ENCODE measurements at places on chromosomes 4 and X. TPM values are rescaled to one million over a fixed set of nuclear protein-coding genes. Genes with fewer than 3 reads are reported as not detected.

GRCh38 chr4:176380352-176381157 lies 60.8 kb downstream of the SPCS3 start:
- H3K27me3 ChIP-seq: no peaks in the 10 kb centered on the region
- no peak overlapping the region for H3K27ac ChIP-seq
- no peak for DNase-seq
- H3K4me1 ChIP-seq: peaks cover 3% of the 10 kb centered on the region
- peak overlapping the region; percentile 32 for H3K4me3 ChIP-seq
- no peaks in the 10 kb centered on the region for H3K36me3 ChIP-seq

GRCh38 chrX:40290517-40290916 lies 192.8 kb upstream of the BCOR start:
- no peak for DNase-seq
- no peak overlapping the region for H3K27ac ChIP-seq
- no peaks in the 10 kb centered on the region for H3K36me3 ChIP-seq
- no peaks in the 10 kb centered on the region for H3K4me1 ChIP-seq
- H3K27me3 ChIP-seq: no peaks in the 10 kb centered on the region

DNA sequence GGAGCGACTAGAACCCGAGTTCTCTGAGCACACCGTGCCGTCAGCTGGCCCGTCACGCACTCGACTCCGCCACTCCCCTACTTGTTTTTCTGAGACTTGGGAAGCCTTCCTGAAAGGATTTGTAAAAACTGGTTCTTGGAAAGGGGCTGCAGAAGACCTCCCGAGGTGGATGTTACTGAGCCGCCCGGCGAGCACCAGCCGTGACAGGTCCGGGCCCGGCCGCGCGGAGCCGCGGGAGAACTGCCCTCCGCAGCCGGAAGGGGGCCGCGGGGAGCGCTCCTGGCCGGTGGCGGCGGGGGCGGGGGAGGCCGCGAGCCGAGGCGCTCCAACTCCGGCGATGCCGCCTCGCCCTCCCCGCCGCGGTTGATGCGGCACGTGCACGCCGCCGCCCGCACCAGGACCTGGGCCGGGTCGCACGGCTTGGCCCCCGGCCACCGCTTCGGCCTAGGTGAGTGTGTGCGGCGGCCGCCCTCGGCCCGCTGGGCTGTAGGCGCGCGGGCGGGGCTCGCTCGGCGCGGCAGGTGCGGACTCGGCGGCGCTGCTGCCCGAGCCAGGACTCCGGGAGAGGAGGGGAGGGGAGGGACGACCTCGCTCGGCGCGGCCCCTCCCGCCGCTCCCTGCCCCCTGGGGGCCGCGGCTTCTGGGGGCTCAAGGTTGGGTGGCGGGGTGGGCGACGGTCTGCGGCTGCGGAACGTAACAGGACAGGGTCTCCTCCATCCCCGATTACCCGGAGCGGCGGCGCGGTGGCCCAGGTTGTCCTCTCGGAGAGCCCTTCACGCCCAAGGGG lies 1.7 kb downstream of the SPRY1 start:
- H3K36me3 ChIP-seq: peaks cover 12% of the 10 kb centered on the region
- H3K4me1 ChIP-seq: peaks cover 15% of the 10 kb centered on the region
- DNase-seq: no peak
- peak overlapping the region; percentile 99 for H3K27ac ChIP-seq

GRCh38 chr4:53089936-53090729 lies 228.0 kb downstream of the RASL11B start:
- no peaks in the 10 kb centered on the region for H3K27me3 ChIP-seq
- H3K27ac ChIP-seq: no peak overlapping the region
- no peaks in the 10 kb centered on the region for H3K4me1 ChIP-seq
- no peak for DNase-seq
- H3K4me3 ChIP-seq: no peak overlapping the region

- H3K4me1 ChIP-seq: no peaks in the 10 kb centered on the region
- H3K27ac ChIP-seq: no peak overlapping the region
- no peak overlapping the region for H3K4me3 ChIP-seq
- no peaks in the 10 kb centered on the region for H3K36me3 ChIP-seq
- H3K27me3 ChIP-seq: no peaks in the 10 kb centered on the region
- DNase-seq: no peak
These were observed 16.9 kb downstream of the NKX3-2 start for GRCh38 chr4:13527192-13527980.

DNA sequence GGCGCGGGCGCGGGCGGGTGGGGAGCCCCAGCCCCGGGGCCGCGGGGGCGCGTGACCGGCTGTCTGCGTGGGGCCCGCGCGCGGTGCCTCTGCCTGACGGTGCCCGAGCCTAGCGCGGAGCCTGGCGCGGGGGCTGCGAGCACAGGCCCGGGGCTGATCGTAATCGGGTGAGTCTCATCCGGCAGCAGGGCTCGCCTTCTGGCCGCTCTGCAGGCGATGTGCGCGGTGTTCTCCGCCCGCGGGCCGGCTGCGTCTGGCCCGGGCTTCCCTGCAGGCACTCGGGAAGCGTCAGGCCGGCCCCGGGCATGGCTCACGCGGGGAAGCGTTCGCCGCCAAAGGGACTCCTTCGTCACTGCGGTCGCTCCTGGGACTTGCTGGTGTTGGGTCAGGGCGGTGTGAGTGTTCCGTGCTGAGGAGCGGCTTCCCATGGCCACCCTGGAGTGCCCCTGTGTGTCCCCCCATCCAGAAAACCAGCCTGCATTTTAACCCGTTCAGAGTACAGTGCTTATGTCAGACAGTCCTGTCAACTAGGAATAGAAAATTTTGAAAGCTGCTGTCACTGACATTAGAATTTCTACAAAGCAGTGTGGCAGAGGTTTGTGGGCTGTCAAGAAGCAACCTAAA lies 40.6 kb downstream of the FAM149A start:
- peaks cover 4% of the 10 kb centered on the region for H3K4me1 ChIP-seq
- no peak for DNase-seq
- peaks cover 15% of the 10 kb centered on the region for H3K27me3 ChIP-seq
- peak overlapping the region; percentile 27 for H3K4me3 ChIP-seq

- no peaks in the 10 kb centered on the region for H3K36me3 ChIP-seq
- peak overlapping the region; percentile 73 for H3K27ac ChIP-seq
- no peaks in the 10 kb centered on the region for H3K4me1 ChIP-seq
- no peaks in the 10 kb centered on the region for H3K27me3 ChIP-seq
- DNase-seq: no peak
- no peak overlapping the region for H3K4me3 ChIP-seq
These were observed 93.3 kb upstream of the PDE5A start for GRCh38 chr4:119721878-119722277.

DNA sequence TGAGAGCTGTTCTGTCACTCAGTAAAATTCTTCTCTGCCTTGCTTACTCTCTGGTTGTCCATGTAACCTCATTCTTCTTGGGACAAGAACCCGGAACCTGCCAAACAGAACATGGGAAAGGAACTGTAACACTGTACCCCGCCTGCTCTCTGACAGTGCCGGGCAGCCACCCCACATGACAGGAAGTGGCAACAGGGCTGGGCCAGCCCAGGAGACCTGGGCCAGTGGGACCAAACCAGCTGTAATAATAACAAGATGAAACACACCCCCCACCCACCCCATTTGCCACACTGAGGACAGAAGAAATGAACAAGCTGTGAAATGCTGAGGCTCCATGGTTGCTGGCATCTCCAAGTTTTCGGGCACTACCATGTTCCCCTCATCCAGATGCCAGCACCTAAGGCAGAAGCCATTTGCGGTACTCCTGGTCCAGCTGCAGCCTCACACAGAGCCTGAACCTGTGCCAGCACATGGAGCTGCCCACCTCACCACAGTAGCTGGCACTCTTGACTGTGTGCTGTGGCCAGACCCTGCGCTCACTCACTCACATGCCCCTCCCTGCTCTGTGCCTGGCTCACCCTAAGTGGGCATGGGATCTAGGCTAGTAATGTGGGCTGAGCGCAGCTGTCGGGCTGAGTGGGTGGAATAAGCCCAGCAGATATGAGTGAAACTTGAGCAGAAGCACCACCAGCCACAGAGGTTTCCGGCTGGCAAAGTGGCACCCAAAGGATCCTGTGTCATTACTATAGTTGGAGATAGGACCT lies 126.2 kb upstream of the UGT8 start:
- no peaks in the 10 kb centered on the region for H3K36me3 ChIP-seq
- no peak for DNase-seq
- no peak overlapping the region for H3K4me3 ChIP-seq
- H3K27me3 ChIP-seq: no peaks in the 10 kb centered on the region
- no peak overlapping the region for H3K27ac ChIP-seq
- no peaks in the 10 kb centered on the region for H3K4me1 ChIP-seq

GRCh38 chr4:13151194-13151593 lies 332.9 kb downstream of the RAB28 start:
- no peaks in the 10 kb centered on the region for H3K4me1 ChIP-seq
- no peak for DNase-seq
- no peak overlapping the region for H3K4me3 ChIP-seq
- no peaks in the 10 kb centered on the region for H3K27me3 ChIP-seq
- H3K36me3 ChIP-seq: no peaks in the 10 kb centered on the region
- no peak overlapping the region for H3K27ac ChIP-seq

SHISA3 gene
- 0.18 TPM for total RNA-seq

PLS3 gene
- 164 TPM for total RNA-seq

Data from Panc1 (cell line).